ENCODE measurements at places on chromosomes 16 and 17.

DNA sequence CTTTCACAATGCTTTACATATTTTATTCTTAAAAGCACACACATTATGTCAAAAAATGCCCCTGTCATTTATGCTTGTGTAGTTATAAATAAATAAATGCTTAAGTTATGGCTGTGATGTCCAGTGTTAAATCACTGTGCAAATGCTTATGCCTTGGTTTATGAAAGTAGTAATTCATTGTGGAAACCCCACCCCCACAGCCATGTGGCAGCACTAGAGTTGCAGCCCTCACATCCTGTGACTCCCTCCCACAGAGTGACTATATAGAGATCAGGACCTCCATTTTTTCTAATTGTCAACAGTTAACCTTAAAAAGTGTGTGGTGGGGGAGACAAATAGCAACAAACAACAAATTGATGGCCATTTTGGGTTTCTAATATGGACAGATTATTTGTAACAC lies 2.4 kb downstream of the SKAP1 start:
- no peak for DNase-seq

- no peak for DNase-seq
Observed at GRCh38 chr16:17832738-17833137, 362.0 kb upstream of the XYLT1 start.

DNA sequence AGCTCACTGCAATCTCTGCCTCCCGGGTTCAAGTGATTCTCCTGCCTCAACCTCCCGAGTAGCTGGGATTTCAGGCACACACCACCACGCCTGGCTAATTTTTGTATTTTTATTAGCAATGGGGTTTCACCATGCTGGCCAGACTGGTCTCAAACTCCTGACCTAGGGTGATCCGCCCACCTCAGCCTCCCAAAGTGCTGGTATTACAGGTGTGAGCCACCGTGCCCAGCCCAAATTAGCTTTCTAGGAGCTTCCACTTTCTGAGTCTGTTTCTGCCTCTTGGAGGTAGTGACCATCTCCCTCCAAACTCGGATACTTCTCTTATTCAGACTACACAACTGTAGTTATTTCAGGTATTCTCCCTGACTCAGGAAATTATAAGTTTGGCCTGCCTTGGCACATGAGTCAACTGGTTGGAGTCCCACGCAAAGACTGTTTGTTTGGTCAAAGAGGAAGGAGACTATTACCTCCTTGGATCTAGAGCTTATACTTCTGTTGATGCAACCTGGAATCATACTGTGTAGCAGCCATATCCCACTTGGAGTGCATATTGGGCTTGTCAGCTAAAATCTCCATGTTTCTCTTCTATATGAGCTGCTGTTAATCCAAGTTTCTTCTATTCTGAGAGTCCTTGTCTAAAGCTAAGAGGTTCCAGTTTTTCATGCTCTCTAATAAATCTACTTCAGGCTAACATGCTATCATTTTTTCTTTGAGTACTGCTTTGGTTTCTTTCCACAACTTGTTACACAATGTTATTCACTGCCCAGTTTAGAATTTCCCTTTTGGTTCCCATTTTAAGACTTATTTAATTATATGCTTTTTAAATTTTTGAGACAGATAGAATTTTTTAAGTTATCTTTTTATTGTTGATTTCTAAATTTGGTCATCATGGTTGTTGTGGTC lies 7.5 kb downstream of the IL4R start:
- no peak for DNase-seq

DNA sequence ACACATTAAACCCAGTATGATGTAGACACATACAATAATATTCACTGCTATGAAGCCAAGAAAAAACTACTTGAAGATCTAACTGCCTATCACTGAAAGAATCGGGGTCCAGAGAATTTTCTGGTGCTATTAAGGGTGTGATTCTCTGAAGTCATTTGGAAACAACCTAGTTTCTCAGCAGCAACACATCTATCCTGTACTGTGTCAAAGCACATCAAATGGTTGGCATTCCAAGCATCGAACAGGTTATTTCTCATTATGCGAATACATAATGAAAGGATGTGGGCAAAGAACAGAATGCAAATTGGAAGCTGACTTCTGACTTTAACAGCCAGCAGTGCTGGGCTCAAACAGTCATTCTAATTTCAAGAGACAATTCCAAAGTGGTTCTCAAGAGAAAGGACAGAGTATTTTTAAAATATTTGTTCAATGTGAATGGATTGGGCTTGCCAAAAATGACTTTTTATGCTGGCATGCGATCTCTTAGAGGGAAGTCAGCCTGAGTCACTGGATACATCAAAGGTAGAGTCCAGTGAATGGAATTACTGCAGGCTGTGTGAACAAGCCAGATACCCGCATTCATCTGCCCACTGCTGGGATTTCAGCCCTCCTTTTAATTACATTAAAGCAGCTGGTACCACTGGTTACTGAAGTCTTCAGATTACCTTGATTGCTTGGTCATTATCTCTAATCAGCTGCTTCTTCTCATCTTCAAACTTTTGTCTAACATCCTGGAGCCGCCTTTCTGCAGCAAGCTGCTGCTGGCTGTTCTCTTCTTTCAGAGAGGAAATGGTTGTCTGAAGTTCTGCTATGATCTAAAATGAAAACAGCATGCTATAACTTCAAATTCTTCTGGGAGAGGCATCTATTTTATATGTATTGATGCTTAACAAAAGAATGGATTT lies 181.2 kb upstream of the AXIN2 start:
- DNase-seq, result no peak

- DNase-seq, result no peak
Observed at GRCh38 chr17:77924757-77925336, 33.7 kb upstream of the TNRC6C start.

GRCh38 chr16:31344712-31345111 lies 10.3 kb upstream of the ITGAX start:
- no peak for DNase-seq

DNA sequence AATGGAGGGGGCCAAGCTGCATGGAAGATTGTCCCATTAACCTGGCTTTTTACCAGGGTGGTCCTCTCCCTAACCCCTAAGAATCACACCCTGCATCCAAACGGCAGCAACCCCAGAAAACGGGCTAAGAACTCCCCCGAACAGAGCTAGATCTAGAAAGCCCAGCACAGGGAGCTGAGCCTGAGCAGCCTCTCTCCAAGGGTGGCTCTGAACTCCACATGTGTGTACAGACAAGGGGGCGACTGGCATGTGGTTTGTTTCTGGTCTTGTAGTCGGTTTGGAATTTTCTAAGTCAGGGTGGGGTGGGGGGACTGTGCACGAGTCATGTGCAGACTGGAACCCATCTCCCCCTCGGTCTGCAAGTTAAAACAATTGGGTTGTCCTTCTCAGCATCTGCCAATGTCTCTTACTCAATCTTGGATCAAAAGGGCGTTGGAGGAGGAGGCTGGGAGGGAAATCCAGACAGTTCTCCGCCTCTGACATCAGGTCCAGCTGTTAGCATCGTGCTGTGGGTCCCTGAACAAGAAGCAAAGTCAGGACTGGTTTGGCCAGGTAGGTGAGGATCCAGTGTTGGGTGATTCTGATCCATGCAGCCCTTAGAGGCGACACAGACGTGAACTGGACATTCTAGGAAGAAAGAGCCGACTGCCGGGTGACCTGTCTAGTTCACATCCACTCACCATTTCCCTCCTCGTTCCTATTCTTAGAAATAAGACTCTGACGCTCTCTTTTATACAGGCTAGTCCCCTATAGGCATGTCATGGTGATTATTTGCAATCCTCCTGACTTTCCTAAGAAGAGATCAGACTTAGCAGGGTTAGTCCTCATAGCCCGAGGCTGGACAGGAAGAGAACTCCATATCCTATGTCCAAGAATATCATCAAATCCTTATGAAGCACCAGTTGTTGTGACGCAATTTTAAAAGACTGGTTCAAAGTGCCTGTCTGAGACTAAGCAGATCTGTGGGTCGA lies 381.8 kb downstream of the SOX9 start:
- no peak for DNase-seq

GRCh38 chr17:19262650-19263631 lies 25.8 kb downstream of the EPN2 start:
- no peak for DNase-seq

DNA sequence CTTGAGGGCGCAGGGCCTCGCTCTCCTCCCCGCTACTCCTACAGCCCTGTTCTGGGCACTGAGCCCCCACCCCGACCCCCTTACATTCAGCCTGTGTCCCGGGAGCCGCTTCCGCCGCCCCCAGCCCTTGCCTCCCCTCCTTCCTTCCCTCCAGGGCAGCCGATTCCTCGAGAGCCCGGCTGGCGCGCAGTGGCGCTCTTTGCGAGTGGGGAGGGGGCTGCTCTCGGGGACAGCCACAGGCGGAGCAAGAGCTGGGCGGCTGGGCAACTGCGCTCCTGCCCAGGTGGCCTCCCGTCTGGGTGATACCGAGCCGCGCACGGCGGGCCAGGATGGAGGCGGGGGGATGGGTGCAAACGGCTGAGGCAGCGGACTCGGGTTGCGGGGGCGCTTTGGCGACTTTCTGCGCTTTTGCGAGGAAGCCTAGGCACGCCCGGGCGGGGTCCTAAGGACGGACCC lies 1.2 kb downstream of the MMP15 start:
- no peak for DNase-seq

GRCh38 chr16:7161891-7162290 lies 170.8 kb upstream of the RBFOX1 start:
- no peak for DNase-seq

DNA sequence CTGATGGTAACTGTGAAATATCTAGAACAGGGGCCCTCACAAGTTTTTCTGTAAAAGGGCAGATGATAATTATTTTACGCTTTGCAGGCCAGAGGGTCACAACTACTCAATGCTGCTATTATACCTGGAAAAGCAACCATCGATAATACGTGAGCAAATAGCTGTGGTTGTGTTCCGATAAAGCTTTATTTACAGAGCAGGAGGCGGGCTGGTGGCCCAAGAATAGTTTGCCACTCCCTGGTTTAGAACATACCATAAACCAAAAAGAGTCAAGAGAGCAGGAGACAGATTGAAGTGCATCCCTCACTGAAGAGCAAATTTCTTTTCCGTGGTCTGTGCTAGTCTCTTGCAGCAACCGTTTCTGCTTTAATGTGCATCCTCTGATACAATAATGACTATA lies 77.9 kb upstream of the DYNLRB2 start:
- DNase-seq, result no peak

- no peak for DNase-seq
Observed at GRCh38 chr17:67629971-67630320, 87.8 kb upstream of the NOL11 start.

- peak; percentile 95 for DNase-seq
Observed at GRCh38 chr17:5191541-5192417, at the start of gene ZNF594. Gene ZNF594, minus strand, starts transcription at chr17:5191868. Its CDS starts 7,612 bp downstream, at chr17:5184256.

DNA sequence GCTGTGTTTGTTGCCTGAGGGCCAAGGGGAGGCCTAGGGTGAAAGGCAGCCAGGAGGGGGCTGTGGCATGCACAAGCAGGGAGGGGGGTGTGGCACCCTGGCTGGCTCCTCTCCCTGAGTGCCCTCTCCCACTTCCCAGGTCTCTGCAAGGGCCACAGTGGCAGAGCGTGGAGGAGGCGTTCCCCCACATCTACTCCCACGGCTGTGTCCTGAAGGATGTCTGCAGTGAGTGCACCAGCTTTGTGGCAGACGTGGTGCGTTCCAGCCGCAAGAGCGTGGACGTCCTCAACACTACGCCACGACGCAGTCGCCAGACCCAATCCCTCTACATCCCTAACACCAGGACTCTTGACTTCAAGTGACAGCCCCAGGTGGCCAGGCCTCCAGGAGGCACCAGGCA lies 3.5 kb upstream of the TCF25 start:
- no peak for DNase-seq

- DNase-seq, result no peak
Observed at GRCh38 chr17:57876023-57876865, 26.4 kb upstream of the MRPS23 start.

DNA sequence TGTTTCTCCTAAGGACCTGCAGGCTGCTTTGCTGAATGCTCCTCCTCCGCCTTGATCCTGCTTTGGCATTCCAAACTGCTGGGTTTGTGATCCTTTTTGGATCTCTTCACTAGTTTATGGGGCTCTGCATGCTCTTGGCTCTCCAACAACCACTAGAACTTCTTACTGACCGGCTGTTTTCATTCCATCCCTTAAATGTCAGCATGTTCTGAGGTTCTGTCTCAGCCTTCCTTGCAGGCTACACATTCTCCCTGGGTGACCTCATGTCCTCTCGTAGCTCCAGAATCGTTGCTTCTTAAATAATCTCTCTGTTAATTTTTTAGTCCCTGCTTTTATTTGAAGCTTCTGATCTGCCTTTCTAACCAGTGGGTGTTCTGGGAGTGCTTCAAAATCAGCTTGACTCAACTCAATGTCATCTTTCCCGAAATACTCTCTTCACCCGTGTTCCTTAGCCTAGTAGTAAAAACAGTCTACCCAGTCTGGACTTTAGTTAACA lies 119.0 kb upstream of the HS3ST2 start:
- no peak for DNase-seq

DNA sequence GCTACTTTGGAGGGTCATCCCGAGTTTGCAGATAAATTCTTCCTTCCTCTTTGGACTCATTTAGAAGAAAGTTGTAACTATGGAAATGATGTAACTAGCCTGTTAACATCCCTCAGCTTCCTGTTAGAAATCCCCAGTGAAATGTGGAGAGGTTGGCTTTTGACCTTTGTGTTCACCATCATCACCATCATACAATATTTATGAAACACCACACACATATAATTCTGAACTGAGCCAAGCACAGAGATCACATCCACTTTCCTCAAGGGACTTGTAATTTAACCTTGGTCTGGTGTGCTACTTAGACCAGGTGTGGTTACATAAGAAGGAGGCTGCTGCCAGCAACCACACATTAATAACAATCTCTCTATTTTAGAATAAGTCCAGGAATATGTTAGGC lies 2.5 kb downstream of the CAPNS2 start:
- DNase-seq, result no peak

DNA sequence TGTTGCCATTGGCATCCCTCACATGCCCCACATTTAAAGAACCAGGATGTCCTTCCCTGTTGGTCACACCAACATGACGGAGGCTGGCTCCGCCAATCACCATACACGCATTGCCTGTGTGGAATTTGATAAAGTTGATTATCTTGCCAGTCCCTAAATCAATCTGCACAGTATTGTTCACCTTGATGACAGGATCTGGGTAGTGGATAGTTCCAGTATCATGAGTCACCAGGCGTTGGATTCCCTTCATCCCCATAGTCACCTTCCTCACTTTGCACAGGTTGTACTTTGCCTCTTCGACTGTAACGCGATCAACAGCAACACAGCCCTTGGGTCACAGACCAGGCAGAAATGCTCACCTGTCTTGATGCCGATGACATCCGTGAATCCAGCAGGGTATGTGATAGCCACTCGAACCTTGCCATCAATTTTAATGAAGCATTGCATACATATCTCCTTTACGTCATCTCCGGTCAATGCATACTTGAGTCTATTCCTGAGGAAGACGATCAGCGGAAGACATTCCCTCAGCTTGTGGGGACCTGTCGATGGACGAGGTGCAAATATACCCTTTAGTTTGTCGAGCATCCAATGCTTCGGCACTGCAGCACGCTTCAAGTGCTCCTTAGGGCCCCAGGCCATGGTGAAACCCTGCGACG lies 14.2 kb downstream of the CTRB2 start:
- no peak for DNase-seq

GRCh38 chr16:61148930-61149329 lies 887.3 kb downstream of the CDH8 start:
- DNase-seq, result no peak

Data from NCI-H748 treated with DMSO at 0.1 percent for 48 hours (cell line).